A673 (cell line): ENCODE measurements at places on chromosomes 2 and 18.

DNA sequence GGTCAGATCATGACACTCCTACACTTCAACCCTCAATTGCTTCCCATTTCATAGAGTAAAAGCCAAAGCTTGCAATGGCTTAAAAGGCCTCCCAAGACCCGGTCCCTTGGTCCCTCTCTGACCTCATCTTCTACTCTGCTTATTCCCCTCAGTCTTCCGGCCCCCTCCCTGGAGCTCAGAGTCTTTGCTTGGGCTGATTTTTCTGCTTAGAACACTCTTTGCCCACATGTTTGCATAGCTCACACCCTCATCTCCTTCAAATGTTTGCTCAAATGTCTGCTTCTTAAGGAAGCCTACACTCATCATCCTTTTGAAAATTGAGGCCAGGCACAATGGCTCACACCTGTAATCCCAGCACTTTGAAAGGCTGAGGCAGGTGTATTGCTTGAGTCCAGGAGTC lies 65.6 kb upstream of the CAPN13 start:
- DNase-seq: no peak

GRCh38 chr2:127573298-127573697 lies 37.8 kb downstream of the MYO7B start:
- DNase-seq: no peak

GRCh38 chr2:109402980-109403840 lies 210.6 kb downstream of the SEPTIN10 start:
- no peak for DNase-seq

DNA sequence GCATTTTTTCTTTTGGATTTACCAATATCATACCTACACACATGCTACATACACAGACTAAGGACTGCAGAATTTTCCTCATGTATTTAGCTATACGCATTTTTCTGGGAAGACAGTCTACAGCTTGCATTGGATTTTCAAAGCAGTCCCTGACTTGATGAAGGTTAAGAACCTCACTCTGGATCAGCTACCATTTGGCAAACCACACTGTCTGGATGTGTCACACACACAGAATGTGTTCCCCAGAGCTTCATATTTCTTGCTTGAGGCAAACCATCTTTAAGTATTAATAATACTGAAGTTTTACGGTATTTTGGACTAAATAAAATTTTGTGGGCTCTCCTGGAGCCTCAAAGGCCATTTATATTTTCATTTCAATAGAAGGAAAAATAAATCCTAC lies 102.3 kb downstream of the TCF4 start:
- no peak for DNase-seq

DNA sequence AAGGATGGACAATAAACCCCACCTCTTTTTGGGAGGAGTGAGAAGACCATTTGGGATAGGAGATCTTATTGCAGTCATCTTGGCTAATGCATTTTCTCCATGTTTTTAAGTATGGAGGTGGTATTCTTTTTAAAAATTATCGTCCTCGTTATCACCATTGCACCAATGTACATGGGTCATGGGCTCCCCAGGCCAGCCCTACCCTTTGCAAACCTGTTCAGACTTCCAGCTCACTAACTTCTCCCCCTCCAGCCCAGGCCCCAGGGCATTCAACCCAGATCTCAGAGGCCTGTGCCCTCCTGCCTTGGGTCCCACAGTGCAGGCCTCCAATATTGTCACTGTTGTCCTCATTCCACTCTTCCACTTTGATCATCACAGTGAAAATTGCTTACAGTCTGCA lies 68.4 kb downstream of the BCL2L11 start:
- no peak for DNase-seq
